Aorta (tissue), 5 donors: ENCODE measurements at places on chromosomes 7 and 10. TPM values are rescaled to one million over a fixed set of nuclear protein-coding genes. Genes with fewer than 3 reads are reported as not detected.

DNA sequence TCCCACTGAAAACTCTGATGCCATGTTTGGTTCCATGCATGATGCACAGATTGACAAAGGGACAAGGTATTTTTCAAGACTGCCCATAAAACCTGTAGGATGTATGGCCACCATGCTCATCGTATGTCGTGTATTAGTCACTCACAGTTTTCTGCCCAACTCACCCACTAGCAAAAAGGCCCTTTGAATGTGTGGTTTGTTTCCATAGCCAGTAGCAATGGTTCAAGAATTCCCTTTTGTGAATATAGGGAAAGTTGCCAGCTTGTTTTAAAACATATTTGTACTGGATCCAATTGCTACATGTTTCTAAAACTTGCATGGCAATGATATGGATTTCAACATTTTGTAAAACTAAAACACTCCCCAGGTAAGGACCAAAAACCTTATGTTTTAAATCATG is 280.9 kb upstream of the YAE1 start:
- no peak overlapping the region for H3K27ac ChIP-seq
- H3K4me3 ChIP-seq, result no peak overlapping the region

DNA sequence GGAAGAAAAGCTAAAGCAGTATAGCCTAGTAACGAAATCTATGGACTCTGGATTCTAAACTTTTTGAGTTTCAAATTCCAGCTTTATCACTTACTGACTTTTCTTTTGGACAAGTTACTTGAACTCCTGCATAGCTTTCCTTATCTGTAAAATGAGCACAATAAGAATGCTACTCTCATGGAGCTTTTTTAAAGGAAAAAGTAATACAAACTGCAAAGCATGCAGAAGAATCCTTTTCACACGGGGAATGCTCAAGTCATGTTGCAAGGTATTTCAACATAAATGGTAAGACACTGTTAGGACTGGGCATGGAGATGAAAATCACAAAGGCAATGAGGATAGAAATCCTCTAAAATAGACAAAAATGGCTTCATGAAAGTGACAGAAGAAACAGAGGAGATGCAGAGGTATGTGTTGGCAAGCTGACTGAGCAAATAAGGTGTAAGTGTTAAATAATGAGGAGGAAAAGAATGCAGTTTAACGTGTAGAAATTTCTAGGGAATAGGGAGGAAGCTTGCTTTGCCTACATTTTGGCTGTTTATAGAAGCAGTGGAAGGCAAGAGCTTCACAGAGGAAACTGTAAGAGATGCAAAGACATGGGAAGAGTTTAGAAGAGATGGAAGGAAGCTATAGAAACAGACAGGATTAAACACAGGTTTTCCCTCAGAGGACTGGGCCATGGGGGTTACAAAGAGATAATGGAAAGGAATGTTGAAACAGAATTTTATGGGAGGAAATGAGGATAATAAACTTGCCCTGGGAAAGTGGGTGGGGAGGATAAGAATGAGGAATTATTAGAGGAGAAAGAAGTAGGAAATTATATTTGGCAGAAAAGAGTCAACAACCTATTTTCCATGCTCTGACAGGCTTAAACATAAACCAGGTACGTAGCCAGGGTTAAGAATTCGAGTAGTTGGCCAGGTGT is 28.8 kb upstream of the SNX13 start:
- H3K36me3 ChIP-seq, result no peaks in the 10 kb centered on the region
- H3K4me1 ChIP-seq, result no peaks in the 10 kb centered on the region
- no peak overlapping the region for H3K27ac ChIP-seq

- H3K27me3 ChIP-seq, result no peaks in the 10 kb centered on the region
- no peak overlapping the region for H3K27ac ChIP-seq
- DNase-seq, result no peak
- H3K4me1 ChIP-seq, result peaks cover 3% of the 10 kb centered on the region
- H3K4me3 ChIP-seq, result no peak overlapping the region
These were observed 57.0 kb downstream of the KAT6B start for GRCh38 chr10:74883428-74883827.

GRCh38 chr7:18948521-18948920 is 168.9 kb downstream of the TWIST1 start:
- no peaks in the 10 kb centered on the region for H3K4me1 ChIP-seq

- no peaks in the 10 kb centered on the region for H3K27me3 ChIP-seq
- no peak for DNase-seq
- no peaks in the 10 kb centered on the region for H3K4me1 ChIP-seq
- no peak overlapping the region for H3K4me3 ChIP-seq
These were observed 125.0 kb downstream of the FOXP2 start for GRCh38 chr7:114539575-114539974.

GCK gene
- 1.2 TPM for total RNA-seq

PSD gene
- 1.4 TPM for total RNA-seq

DNA sequence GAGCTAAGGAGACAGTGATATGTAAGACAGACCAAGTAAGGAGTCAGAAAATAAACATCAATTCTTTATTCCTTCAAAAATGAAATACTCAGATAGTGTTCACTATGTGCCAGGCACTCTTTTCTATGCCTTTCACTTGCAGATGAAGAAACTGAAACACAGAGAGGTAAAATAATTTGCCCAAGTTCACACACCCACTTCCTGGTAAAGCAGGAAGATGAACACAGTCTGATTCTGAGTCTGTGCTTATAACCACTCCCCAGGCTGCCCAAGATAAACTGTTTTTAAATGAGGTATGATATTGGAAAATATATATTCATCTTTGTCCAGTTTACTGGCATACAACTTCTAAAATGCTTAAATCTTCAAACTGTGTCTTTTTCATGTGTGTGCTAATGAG is 294.4 kb upstream of the NPVF start:
- H3K27ac ChIP-seq, result no peak overlapping the region
- no peak overlapping the region for H3K4me3 ChIP-seq
- no peaks in the 10 kb centered on the region for H3K27me3 ChIP-seq
- no peaks in the 10 kb centered on the region for H3K36me3 ChIP-seq
- H3K4me1 ChIP-seq, result no peaks in the 10 kb centered on the region

DNA sequence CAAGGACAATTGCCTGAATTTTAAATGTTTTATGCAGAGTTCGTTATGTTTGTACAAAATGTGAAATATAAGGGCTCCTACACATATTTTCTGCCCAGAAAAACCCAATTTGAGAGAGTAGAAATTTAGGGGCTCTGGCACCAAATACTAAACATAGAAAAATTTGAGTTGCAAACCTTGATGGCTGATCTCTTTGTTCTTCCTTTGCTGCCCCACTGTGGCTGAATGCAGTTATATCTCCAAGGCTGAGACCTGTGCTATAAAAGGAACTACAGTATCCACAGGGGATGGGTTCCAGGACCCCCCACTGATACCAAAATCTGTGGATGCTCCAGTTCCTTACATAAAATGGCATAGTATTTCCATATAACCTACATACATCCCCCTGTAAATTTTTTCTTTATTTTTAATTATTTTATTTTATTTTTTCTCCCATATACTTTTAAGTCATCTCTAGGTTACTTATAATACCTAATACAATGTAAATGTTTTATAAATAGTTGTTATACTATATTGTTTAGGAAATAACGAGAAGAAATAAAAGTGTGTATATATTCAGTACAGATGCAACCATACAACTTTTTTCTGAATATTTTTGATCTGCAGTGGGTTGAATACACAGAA is 22.5 kb downstream of the CFAP43 start:
- no peak overlapping the region for H3K27ac ChIP-seq
- no peaks in the 10 kb centered on the region for H3K4me1 ChIP-seq
- H3K4me3 ChIP-seq, result no peak overlapping the region
- no peaks in the 10 kb centered on the region for H3K27me3 ChIP-seq

GRCh38 chr7:46755120-46756034 is 826.5 kb downstream of the TNS3 start:
- no peak overlapping the region for H3K4me3 ChIP-seq
- no peaks in the 10 kb centered on the region for H3K36me3 ChIP-seq
- DNase-seq, result no peak
- H3K27me3 ChIP-seq, result no peaks in the 10 kb centered on the region
- H3K4me1 ChIP-seq, result peaks cover 9% of the 10 kb centered on the region

HMX2 gene
- not detected for total RNA-seq

CREB5 gene
- 57.1 TPM for total RNA-seq

DNA sequence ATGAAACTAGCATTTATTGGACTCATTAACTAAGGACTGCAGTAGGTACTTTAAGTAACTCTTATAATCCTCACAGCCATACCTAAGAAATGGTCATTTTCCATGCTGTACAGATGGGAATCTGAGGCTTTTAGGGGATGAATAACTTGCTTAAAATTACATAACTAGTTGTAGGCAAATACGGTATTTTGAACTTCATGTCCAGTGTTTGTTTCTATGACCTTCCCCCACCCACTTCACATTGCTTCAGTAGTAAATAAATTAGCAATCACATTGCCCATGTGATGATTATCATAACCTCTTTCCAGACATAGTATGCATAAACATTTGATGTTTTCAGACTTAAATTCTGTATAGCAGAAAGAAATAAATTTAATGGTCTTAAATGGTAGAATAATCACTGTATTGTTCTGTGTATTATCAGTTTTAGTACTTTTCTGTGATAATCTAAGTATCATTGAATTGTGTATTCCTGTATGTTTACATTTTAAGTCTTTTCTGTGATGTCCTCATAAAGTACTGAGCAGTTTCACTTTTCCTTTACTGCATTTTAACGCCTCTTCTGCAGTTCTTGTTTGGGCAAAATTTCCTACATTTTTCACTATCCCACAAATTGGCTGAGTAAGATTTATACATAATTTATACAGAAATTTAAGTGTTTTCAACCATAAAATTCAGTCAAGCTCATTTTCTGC is 48.3 kb downstream of the ANKIB1 start:
- no peak overlapping the region for H3K27ac ChIP-seq
- H3K27me3 ChIP-seq, result no peaks in the 10 kb centered on the region
- no peak for DNase-seq
- H3K36me3 ChIP-seq, result no peaks in the 10 kb centered on the region

CPED1 gene
- 201 TPM for total RNA-seq

- H3K4me1 ChIP-seq, result no peaks in the 10 kb centered on the region
- no peak overlapping the region for H3K27ac ChIP-seq
- no peak for DNase-seq
- no peak overlapping the region for H3K4me3 ChIP-seq
- H3K36me3 ChIP-seq, result no peaks in the 10 kb centered on the region
These were observed 182.2 kb downstream of the ADK start for GRCh38 chr10:74333174-74333573.
